ENCODE measurements at places on chromosomes 12 and 14.

DNA sequence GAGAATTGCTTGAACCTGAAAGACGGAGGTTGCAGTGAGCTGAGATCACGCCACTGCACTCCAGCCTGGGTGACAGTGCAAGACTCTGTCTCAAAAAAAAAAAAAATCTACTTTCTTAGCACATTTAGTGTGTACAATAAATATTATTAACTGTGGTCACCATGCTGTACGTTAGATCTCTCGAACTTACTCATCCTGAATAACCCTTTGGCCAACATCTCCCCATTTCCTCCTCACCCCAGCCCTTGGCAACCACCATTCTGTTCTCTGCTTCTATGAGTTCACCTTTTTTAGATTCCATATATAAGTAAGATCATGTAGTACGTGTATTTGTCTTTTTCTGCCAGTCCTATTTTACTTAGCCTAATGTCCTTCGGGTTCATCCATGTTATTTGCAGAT lies 13.4 kb downstream of the FUT8 start:
- no peak for DNase-seq

- DNase-seq: no peak
Measured at GRCh38 chr12:131883521-131883900, 10.9 kb upstream of the ULK1 start.

GRCh38 chr12:122449317-122449716 lies 26.8 kb upstream of the CLIP1 start:
- peak; percentile 96 for DNase-seq

GRCh38 chr14:68815298-68816182 lies 22.7 kb upstream of the ZFP36L1 start:
- DNase-seq: no peak

Data from foreskin keratinocyte (primary cell).